ENCODE measurements at places on chromosomes 6 and 20.

DNA sequence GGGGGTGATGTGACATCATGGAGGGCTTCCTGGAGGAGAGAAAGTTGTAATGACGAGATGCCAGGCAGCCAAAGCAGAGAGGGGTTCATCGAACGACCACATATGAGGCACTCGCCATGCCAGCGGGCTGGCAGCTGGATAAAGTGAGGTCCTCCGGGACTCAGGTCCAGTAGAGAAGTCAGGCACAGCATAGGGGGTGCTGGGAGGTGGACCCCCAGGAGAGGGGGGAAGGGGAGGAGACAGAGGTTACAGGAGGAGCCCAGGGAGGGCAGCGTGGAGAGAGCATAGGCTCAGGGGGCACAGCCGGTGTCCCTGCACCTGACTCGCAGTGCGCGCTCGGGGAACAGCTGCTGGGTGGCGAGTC lies 174.7 kb downstream of the BMP7 start:
- no peak for DNase-seq

GRCh38 chr6:35128496-35128895 lies 12.6 kb downstream of the TCP11 start:
- DNase-seq = no peak

GRCh38 chr6:7556394-7557106 lies 15.1 kb downstream of the DSP start:
- no peak for DNase-seq

DNA sequence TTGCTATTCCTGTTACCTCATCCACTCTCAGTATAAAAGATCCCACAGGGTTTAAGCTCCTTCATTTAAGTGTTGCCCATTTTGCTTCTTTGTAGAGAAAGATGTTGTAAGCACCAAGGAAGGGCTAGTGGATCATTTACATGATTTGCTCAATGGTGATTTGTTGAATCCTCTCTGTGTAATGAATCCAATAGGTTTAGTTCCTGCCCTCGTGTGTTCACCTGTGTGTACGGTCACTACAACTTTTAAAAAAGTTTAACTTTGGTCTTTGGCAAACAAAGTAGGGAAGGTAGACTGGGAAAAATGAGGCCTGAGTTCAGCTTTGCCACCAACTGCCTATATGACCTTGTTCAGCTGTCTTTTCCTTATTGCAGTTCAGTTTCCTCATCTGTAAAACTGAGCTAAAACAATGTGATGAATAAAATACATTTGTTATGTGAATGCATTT lies 51.5 kb downstream of the DHX35 start:
- DNase-seq = no peak
